ENCODE measurements at places on chromosomes 11 and 22. TPM values are rescaled to one million over a fixed set of nuclear protein-coding genes. Genes with fewer than 3 reads are reported as not detected.
A peak's percentile ranks its signal among the peaks of the same experiment; 100 is the strongest.

GRCh38 chr22:26127126-26127525, 42.1 kb upstream of the SEZ6L start:
- no peak for DNase-seq

DNA sequence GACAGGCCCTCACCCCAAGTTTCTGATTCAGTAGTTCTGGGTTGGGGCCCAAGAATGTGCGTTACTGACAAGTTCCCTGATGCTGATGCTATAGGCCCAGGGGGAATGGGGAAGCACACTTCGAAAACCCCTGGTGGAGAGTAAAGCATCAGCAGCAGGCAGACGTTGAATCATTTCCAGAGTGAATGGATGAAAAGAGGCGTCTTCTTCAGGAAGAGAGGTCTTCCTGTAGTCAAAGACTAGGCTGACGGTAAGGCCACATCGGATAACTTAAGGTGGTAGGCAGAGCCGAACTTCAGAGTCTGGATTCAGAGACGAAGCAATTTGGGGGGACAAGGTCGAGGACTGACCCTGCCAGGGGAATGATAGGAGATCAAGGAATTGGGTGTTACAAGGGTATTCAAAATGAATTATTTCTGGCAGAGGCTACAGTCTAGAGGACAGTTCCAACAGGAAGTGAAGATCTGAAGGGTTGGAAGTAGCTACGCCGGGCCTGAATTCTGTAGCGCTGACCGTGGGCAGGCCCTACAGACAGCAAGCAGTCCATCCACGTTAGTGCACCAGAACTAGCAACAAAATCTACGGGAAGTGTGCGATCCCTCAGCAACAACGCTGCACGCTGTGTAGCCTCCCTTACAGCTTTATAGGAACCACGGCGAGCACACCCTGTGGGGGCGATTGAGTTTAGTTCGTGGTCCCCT, 862 bp upstream of the CENATAC start:
- peak; percentile 47 for DNase-seq

DNA sequence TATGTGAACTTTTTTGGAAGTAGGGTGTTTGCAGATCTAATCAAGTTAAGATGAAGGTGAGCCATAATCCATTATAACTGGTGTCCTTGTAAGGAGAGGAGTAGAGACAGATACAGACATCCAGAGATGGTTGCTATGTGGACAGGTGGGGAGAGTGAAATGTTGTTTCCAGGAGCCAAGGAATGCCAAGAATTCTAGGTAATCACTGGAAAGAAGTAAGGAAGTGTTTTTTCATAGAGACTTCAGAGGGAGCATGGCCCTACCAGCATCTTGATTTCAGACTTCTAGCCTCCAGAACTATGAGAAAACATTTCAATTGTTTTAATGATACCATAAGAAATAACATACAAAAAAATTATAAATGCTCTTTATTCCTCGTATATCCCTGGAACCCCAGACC, 320.5 kb upstream of the ANO3 start:
- no peak for DNase-seq

GRCh38 chr22:26777156-26777801, 119.9 kb downstream of the MIAT start:
- no peak for DNase-seq

- DNase-seq: no peak
Observed at GRCh38 chr11:114265122-114265878, 30.9 kb upstream of the NNMT start.

GRCh38 chr11:91293119-91293518, 931.5 kb upstream of the FAT3 start:
- no peak for DNase-seq

DNA sequence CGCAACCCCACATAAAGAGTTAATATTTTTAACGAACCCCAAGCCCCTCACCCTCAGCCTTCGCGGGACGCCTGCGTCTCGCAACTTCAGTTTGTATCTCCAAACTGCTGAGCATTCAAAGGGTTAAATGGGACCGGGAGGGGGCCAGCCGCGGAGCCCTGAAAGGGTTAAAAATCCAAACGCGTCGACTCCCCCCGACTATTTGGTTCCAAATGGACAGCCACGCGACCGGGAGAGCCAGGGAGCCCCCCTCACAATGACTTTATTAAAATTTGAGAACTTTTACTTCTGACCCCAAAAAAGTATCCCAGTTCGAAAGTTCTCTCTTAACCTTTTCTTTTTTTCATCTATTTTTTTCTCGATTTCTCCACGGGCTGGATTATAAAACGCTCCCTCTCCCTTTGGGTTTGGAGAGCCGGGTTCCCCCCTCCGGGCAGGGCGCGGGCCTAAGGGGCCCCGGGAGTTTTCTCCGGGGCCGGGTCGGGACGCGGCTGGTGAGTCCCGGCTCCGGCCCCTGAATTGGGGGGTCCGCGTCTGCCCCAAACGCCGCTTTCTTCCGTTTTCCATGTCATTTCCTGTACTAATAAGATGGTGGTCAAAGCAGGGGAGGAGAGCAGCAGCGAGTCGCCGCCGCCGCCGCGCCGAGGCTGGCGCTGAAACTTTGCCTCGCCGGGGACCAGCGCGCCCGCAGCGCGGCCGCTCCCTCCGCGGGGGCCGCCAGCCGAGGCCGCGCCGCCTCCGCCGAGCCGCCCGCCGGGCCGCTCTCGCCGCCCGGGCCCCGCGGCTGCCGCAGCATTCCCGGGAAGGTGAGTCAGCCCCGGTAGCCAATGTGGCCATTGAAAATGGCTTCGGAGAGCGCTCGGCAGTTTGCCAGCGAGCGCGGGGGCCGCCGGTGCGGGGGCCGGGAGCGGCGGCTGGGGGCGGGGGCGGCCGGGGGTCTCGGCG, at the start of gene PRDM11:
TSS of gene PRDM11 (plus strand) at position 568 of the 945 bp plus-strand sequence. CDS start 35,128 bp downstream, outside the sequence.
- DNase-seq: no peak

GRCh38 chr11:19110295-19110694, 6.7 kb upstream of the ZDHHC13 start:
- DNase-seq: no peak

DNA sequence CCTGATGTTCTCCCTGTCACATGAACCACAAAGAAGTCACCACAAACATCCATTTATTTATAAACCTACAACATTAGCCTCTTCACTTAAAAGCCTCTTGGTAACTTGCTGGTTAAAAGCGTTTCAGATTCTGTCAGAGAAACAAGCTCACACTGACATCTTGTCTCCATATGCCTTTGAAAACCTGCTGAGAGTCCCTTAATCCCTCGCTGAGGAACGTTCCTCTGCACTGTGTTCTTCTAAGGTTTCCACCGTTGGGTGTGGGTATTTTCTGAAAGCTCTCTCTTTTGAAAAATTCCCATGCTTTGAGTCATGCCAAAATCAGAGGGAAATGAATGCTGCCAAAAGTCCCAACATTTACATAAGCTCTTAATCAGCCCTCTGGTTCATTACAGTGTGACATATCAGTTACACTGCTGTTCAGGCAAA, 149.8 kb downstream of the CCDC34 start:
- DNase-seq: no peak

- DNase-seq: no peak
Observed at GRCh38 chr11:83881428-83881827, 595.3 kb upstream of the CCDC90B start.

DNA sequence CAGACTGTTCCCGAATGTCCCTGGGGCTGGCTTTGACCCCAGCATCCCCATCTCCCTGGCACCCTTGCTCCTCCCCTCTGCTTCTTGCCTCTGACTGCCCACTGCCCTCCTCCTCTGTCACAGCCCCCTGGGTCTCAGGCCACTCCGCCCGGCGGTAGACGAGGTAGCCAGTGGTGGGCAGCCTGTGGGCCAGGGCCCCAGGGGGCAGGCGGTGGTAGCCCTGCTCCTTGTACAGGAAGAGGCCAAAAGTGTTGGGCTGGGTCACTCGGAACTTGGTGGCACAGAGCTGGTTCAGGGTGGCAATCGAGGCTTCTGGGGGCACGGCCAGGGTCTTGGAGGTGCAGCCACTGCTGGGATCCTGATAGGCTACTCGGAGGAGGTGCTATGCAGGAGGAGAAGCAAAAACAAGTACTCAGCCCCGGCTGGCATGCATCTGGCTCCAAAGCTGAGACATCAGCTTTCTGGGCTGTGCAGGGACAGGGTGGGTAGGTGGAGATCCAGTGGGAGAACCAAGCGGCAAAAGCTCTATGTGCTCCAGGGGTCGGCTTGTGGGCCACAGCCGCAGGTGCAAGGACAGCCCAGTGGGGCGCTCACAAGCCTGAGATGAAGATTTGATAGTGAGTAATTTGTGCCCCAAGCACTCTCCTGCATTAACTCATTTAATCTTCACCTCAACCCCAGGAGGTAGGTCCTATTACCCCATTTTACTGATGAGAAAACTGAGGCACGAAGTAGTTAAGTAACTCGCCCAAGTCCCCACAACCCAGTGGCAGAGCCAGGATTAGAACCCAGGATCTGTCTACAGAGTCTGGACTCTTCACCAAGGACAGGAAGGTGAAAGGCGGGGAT, 3.6 kb downstream of the RIN1 start:
- DNase-seq: no peak

GRCh38 chr11:122663056-122663740, 7.7 kb downstream of the UBASH3B start:
- no peak for DNase-seq

DNA sequence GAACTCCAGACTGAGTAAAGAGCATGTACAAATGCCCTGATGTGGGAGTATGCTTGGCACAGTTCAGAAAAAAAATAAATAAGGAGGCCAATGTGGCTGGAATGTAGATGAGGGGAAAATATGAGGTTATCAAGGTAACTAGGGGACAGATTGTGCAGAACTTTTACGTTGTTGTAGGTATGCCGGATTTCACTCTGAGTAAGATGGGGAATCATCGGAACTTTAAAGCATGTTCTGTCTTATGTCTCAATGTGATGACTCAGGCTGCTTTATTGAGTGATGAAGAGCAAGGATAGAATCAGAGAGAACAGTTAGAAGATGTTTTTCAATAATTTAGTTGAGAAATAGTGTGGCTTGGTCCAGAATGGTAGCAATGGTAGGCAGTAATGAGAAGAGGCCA, 130.4 kb downstream of the C11orf87 start:
- no peak for DNase-seq

- DNase-seq: no peak
Observed at GRCh38 chr11:83666149-83666548, 380.0 kb upstream of the CCDC90B start.

DNA sequence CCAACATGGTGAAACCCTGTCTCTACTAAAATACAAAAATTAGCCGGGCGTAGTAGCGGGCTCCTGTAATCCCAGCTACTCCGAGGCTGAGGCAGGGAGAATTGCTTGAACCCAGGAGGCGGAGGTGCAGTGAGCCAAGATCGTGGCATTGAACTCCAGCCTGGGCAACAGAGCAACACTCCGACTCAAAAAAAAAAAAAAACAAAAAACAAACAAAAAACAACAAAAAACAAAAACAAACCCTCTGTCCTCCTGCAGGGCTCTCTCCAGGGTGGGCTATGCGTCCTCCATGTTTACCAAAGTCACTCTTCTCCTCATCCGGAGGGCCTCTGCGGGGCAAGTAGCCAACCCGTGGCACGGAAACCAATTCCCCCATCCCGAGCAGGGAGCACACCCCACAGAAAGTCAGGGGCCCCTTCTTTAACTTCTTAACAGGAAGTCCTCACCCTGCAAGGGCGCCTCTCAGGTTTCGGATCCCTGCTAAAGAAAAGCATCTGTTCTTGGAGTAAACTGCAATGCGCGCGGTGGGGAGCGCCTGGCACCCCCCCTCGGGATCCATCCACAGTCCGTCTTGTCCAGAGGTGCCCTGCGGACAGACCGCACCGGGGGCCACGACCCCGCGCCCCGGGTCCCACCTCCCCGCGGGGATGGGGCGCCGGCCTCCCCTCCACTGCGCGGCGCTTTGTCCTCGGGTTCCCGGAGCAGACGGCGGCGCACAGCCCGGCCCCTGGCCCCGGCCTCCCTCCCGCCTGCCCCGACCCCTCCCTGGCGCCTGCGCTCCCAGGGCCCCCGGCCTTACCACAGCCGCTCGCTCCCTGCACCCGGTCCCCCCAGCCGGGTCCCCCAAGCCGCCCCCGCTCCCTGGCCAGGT, 712 bp downstream of the CERK start:
- peak; percentile 56 for DNase-seq

GRCh38 chr11:2144544-2145248, 5.5 kb upstream of the IGF2 start:
- DNase-seq: no peak

DNA sequence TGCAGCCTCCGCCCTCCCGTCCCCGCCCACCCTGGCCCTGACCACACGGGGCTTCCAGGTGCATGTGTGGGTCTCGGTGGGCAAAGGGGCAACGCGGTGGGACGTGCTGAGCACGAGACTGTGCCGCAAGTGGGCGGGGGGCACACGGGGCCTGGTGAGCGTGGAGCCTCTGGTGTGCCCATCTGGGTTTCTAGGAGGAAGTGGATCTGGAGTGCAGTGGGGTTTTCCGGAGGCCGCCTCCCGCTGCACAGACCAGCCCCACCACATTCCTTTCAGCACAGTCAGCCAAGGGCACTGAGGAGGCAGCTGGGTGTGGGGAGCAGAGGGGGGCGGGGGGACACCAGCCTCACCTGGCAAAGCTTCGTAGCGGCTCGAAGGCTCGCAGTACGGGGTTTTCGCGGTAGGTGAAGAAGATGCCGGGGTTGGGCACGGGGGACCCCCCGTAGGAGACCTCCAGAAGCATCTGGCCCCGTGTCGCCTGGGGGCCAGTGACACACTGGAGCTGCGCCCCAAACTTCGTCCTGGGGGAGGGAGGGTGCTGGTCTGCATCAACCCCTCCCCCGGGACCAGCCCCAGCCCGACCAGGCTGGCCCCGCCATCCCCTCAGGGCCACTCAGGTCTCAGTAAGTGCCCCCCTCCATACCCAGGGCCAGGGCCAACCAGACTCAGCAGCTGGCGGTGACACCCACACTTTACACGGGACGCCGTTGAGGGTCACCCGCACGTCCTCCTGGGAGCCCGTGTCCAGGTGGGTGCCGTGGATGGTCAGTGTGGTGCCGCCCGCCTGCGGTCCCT, 12.4 kb upstream of the MAPK11 start:
- DNase-seq: no peak

DNA sequence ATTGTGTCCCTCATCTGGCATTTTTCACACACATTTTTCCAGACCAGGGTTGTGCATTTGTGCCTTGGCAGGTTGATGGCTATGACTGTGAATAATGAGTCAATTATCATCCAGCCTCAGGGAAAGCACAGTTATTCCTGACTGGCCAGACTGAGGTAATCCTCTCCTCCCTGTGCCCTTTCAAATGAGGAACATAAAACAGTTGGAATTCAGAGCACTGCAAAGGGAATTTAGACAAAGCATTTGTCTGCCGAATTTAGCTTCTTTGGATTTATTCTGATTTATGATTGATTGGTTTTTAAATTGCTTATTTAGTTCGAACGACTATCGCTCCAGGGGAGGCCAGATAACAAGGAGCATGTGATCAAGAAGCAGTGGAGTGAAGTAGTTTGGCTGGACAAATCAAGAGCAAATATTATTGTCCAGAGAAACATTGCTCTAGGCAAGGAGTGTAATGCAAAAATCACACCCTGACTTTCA, 30.8 kb upstream of the RAG2 start:
- no peak for DNase-seq

GRCh38 chr22:27677905-27678458, 123.6 kb downstream of the MN1 start:
- no peak for DNase-seq

- DNase-seq: no peak
Observed at GRCh38 chr11:126140201-126140925, 71.1 kb downstream of the RPUSD4 start.

SLC25A22 gene
- total RNA-seq: 49.1 TPM

CSRP3 gene
- total RNA-seq: not detected

HTATIP2 gene
- 40.7 TPM for total RNA-seq

OR10A2 gene
- total RNA-seq: not detected

TRIM48 gene
- not detected for total RNA-seq

PNPLA5 gene
- not detected for total RNA-seq

TESMIN gene
- 7.8 TPM for total RNA-seq

AIP gene
- total RNA-seq: 149 TPM

OR56A5 gene
- total RNA-seq: not detected

PLEKHA7 gene
- total RNA-seq: 3.5 TPM

ANGPTL5 gene
- not detected for total RNA-seq

DAGLA gene
- 0.44 TPM for total RNA-seq

ANKK1 gene
- 0.15 TPM for total RNA-seq
